Activated gamma-delta T cell treated with Interleukin-2 at 50 U/mL for 16 hours (primary cell): ENCODE measurements at places on chromosomes 6 and 20.

DNA sequence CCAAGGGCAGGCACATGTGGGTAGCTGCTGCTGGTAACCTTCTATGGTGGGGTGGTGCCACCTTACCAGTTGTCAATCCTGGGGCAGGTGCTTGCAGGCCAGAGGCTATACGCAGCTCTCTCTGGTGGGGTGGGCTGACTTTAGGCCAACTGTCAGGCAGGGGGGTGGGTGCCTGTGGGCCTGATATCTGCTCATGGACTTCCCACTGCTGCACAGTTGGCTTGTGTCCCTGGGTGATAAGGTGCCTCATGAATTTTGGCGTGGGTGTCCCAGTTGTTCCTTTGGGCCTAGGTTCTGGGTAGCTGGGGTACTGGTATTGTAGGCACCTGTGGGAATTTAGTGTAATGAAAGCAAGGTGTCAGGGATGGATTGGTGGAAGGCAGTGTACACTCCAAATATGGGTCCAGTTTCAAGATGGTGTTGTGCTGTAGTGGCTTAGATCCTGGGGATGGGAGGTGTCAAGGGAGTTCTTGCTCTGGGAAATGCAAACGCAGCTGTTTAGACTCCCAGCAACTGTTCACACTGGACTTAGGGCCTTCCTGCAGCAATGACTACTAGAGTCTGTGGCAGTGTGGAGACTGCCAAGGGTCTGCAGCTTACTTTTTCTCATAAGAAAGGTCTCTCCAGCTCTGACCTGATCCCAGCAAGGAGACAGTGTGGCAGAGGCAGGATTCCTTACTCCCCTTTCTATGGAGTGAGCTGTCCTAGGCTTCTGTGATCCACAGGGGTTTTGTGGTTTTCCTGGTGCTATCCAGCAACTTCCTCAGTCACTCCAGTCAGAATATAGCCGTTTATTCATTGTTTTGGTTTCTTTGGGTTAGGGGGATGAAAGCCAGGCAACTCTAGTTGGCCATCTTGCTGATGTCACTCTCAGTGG is 128.2 kb downstream of the CRYBG1 start:
- DNase-seq = no peak

- DNase-seq = no peak
Measured at GRCh38 chr6:24394061-24394779, 8.5 kb upstream of the MRS2 start.

DNA sequence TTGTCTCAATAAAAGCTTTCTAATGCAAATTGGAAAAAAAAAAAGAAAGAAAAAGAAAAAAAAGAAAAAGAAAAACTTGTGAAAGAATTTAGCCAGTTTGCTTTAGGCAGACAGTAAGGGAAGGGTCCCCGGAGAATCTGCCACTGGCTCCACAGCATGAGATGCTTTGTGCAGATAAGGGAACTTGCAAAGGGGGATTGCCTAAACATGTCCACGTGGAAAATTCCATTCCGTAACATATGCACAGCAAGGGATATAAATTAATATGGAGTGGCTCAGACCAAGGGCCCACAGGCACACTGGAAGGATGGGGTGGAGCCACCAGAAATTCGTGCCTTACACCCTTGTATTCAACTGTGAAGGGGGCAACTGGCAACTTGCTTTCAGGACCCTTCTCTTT is 45.4 kb downstream of the MKKS start:
- DNase-seq = no peak

- no peak for DNase-seq
Measured at GRCh38 chr6:33088931-33089620, 13.3 kb downstream of the HLA-DPB1 start.

DNA sequence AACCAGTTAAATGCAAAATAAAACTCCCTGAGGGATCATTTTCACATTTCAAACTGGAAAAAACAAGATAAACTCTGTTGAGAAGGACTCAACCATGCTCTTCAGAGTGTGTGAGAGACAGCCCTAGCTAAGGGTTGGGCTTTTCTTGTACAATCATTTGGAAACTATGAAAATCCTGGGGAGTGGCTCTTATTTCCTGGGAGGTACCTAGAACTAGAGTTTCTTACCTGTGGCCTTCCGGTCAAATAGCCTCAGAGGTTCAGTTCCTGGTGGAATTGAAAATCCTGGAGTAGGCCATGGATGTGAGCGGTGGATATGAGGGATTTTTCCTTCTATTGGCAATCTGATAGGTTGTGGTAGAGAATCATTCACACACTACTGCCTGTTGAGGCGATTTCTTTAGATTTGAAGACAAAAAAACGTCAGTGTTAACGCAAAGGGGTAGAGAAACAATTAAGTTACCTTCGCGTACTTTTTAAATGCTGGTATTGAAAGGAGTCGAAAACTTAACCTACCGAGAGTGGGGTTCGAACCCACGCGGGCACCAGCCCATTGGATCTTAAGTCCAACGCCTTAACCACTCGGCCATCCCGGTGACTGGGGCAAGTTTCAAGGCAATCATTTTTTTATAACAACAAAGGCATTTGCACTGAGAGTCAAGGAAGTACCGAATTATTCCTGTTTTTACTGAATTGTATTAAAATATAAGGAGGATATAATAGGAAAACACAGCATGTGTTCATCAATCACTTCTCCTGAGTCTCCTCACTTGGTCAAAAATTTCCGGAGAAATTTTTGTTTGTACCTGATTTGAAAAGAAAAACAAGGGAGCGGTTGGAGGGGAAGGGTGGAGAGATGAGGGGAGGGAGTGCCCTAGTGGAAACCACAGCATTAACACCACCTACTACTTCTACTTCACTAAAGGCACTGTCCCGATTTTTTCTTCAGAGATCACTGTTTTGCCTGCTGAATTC is 191.3 kb downstream of the OR2B2 start:
- no peak for DNase-seq

DNA sequence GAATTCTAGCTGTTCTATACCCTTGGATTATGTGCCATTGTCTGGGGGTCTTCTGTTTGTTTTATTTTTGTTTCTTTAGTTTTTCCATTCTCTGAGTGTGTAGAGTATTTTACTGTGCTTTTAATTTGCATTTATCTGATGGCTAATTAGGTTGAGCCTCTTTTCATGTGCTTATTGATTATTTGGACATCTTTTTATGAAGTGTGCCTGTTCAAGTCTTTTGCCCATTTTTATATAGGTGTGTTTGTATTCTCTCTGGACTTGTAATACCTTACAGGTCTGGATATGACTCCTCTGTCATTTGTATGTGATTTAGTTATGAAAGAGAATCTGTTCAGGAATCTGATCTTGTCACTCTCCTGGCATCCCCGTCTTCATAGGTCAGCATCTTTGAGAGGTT is 22.6 kb upstream of the APCDD1L start:
- DNase-seq = no peak

DNA sequence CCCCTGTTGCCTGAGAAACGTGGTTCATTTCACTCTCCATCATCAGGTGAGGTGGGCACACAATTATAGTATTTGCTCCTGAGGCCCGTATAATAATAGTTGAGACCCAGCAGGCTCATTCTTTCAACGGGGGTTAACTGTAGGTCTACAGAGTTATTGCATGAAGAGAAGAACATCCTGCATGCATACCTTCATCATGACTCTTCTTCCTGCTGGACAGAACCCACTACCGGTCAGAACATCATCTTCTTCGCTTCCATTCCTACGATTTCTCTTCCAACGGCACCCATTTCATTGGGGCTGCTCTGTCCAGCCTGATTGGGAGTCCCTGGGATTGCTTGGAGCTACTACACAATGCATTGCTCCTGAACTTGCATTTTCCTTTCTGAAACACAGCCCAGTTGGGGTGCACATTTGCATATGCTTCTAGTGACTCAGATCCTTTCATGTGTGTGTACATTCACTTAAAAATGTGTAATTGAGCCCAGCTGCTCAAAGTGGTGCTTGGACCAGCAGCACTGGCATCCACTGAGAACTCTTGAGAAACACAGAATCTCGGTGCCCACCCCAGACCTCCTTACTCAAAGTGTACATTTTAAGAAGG is 57.4 kb downstream of the SLC24A3 start:
- DNase-seq = no peak

- no peak for DNase-seq
Measured at GRCh38 chr6:150252714-150253444, 110.0 kb downstream of the PPP1R14C start.

DNA sequence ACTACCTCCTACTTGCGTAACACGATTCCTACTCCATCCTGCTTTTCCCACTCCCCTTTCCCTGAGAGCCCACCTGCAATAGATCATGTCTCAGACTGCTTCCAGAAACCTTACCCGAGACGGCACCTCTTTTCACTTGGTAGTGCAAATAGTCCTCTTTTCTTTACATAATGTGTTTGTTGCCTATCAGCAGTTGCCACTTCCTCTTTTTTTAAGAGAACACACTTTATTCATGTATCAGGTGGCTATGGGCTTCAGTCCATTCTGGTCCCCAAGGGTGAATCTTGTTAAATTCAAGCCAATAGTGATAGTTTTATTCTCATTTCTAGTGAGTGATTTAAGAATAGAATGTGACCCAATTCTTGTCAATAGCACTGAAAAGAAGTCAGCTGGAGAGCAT is 57.7 kb upstream of the FERMT1 start:
- no peak for DNase-seq

GRCh38 chr6:31969712-31970603 is 2.0 kb downstream of the DXO start:
- DNase-seq = no peak

GRCh38 chr20:43681468-43681942 is 14.6 kb downstream of the MYBL2 start:
- no peak for DNase-seq

DNA sequence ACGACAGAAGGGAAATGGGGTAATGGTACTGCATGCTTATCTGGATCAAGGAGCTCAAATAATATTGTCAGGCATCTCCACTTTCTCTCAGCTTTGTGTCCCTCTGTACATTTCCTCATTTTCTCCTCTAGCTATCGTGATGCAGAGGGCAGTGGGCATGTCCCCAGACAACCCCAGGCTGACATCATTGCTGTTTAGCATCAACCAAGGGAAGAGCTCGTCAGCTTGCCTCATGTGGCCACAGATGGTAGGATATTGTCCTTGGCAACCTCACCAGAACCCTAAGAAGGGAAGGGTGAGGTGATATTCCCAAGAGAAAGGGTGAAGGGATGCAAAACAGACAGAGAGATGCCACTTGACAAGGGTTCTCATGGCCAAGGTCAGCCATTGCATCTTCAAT is 58.3 kb downstream of the MAFB start:
- no peak for DNase-seq

DNA sequence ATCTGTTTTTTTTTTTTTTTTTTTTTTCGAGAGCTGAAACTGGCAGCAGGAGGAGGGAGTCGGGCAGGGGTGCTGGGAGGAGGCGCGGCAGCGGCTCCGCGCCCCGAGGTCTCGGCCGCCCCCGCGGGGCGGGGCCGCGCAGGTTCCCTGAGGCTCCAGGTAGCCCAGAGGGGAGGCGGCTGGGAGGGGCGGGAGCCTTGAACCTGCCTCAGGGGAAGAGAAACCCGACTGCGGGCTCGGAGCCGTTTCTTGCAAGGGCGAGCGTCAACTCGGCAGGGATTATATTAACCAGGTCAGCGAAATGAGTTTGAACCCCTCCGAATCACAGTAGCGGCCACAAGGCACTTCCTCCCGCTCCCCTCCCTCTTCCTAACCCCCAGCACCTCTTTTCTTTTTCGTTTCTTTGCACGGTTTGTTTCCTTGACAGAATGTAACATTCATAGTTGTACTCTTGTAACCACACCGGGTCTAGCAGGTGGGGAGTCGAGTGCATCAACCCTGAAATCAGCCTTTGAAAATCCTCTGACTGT is 2.0 kb downstream of the MYB start:
- DNase-seq = peak; percentile 63

DNA sequence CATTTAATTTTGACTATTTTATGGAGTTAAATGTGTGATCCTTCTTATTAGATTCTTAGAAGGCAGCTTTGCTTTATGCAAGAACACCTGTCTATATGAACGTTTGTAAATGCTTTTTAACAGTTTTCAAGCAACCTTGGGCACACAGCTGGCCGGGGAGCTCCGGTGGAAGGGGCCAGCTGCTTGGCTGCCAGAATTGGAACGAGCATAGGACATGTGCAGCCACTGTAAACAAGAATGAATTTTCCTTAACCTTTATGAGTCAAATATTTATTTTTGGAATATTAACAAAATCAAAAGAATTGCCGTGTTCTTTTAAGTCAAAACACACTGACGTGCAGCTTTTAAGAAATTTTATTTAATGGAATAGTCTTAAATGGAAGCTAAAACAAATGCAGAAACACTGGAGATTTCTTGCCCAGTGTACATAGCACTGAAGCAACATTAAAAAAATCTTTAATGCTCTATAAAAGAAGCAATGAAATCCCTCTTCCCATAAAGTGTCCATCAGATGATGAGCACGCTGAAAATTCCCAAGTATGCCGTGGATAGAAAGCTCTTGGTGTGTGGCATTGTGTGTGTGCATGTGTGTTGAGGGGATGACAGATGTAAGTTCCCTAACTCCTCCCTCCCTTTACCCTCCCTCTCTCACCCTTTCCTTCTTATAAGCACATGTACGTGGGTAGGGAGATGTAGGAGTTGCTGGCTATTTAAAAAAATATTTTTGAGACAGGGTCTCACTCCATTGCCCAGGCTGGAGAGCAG is 208.9 kb upstream of the EXOC2 start:
- no peak for DNase-seq

- DNase-seq = no peak
Measured at GRCh38 chr20:57508381-57508780, 16.6 kb downstream of the CTCFL start.

DNA sequence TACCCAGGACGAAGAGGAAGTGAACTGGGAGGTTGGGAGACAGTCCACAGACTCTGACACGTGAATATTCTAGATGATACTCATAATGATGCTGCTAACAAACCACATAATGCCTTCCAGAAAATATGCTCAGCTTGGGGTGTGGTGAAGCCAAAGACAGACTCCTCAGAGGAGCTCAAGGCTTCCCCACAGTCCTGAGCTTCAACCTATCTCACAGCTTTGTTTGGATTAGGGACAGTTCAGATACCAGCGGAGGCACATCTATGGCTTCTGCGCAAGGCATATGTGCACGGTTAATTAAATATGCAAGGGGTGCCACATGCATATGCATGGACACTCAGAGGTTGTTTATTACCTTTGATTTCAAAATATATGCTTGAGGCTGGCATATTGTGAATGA is 30.7 kb upstream of the MYLIP start:
- no peak for DNase-seq

- no peak for DNase-seq
Measured at GRCh38 chr6:72048080-72048479, 161.7 kb downstream of the RIMS1 start.

GRCh38 chr6:166145751-166146150 is 21.9 kb downstream of the TBXT start:
- no peak for DNase-seq

GRCh38 chr20:60804918-60805630 is 447.0 kb upstream of the CDH4 start:
- no peak for DNase-seq
